GM23338 (cell line): ENCODE measurements at places on chromosomes 5 and 9. TPM values are rescaled to one million over a fixed set of nuclear protein-coding genes. Genes with fewer than 3 reads are reported as not detected.

The GKAP1 gene
- 15.4 and 16.7 TPM in 2 replicates for polyA plus RNA-seq

The GDA gene
- polyA plus RNA-seq: 3.2 and 4.0 TPM in 2 replicates

The CCDC180 gene
- polyA plus RNA-seq: 1.7 and 3.9 TPM in 2 replicates

The PRSS3 gene
- polyA plus RNA-seq: 3.4 and 4.5 TPM in 2 replicates

The COL23A1 gene
- polyA plus RNA-seq: 4.8 and 6.6 TPM in 2 replicates

The STK10 gene
- polyA plus RNA-seq: 7.5 and 9.3 TPM in 2 replicates
